ENCODE measurements at places on chromosomes 4 and X.

GRCh38 chr4:47721892-47722575, 115.8 kb downstream of the CORIN start:
- DNase-seq, result no peak

- no peak for DNase-seq
Measured at GRCh38 chr4:42615131-42615763, 41.7 kb downstream of the ATP8A1 start.

- DNase-seq, result no peak
Measured at GRCh38 chrX:25851141-25851540, 287.0 kb upstream of the MAGEB18 start.

DNA sequence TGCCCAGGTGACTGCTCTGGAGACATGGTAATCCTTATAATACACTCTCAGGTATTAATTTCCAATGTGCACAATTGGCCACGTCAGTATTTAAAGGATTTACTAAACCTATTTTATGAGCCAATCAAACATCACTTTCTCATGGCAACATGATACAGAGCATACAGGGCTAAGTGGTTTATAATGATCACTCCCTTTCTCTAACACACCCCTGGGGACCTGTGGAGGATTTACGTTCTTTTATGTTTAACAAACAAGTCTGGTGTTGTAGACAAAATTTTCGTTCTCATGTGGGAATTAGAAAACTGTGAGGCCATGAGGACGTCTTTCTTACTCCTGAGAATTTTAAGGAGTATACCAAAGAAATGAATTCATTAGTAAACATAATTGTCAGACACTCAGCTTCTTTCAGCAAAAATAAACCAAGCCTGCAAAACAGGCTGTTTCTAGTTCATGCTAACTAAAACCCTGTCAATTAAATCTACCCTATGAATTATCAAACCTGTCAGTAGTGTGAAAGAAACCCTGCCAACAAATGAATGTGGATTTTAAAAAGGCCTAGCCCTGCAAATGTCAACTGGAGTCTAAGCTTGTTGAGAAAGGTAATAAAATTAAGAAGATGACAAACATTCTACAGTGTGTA, 155.8 kb downstream of the PDGFC start:
- no peak for DNase-seq

DNA sequence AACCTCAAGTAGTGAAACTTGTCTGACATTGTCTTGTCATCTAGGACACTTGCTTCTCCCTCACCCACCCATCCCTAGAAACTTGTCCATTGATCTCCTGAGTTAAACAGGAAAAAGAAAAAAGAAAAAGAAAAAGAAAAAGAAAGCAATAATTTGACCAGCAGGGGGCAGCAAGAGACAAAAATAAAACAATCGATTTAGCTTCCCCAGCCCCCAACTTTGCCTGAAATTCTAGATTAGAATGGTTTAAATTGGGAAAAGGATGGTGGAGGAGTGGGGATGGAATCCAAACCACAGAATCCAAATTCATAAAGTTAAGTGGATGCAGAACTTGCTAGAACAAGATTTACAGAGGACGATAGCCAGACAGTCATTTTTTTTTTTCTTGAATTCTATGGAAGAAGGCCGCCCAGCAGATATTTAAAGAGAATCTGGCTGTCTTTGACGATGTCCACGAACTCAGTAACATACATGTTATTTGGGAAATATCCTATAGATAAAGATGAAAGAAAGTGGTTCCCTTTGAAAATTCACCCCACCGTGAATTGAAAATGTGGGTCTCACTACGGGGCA, 282.9 kb downstream of the USP46 start:
- DNase-seq, result peak; percentile 9

GRCh38 chr4:22803512-22803911, 110.8 kb downstream of the GBA3 start:
- DNase-seq, result no peak

DNA sequence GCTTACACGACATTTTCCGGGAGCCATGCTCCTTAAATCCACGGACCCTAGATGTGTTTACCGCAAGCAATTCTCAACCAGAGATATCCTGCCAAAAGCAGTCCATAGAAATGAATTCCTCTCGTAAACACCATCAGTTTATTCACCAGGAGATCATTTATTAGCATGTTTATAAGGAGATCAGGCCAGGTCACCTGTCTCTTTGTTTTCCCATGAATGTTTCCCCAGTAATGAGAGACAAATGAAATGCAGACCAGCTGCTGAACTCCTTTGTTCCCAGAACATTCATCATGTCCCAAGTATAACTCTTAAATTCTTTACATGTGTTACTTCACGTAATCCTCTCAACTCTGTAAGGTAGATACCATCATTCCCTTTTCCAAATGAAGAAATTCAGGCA, 137.1 kb downstream of the DDX53 start:
- no peak for DNase-seq

GRCh38 chr4:41418444-41418843, 119.5 kb upstream of the LIMCH1 start:
- DNase-seq, result peak; percentile 9

DNA sequence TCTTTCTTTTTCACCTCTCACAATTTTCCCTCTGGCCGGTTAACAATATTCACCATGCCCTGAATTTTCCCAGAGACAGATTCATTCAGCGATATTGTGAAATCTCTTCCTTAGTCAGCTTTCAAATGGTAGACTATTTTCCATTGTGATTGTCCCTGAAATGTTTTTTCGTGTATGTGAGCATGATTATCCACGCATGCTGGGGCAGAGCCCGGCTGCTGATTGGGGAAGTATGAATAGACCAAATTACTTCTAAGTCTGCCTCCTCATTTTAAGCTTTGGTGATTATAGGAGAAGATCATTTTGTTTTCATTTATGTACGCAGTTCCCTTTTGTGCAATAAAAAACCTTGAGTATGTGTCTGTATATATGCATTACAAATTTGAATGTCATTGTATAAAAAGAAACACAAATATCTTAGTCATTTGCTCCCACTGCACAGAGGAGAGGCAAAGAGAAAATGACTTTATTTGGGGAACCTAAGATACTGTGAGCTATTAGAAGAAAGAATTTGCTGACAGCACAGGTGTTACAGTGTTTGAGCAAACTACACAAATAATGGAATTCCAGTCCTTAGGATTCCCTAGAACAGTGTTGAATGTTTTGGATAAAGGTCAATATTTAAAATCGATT, 11.3 kb downstream of the DTHD1 start:
- no peak for DNase-seq

DNA sequence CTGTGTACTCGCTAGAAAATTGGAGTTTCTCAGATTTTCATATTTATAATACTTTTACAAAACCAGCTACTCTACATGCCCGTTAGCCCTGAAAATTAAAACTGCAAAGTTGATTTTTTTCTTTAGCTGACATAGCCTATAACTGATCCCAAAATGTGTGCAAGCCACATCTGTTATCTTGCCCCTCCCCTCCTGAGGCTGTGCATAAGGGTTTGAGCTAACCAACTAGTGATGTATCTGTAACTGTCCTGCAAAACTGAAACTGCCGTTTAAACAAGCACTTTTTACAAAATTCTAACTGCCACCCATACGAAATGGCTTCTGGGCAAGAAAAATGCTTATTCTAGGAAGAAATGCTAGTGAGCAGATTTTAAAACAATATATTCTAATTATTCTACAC, 59.1 kb downstream of the EDNRA start:
- no peak for DNase-seq

DNA sequence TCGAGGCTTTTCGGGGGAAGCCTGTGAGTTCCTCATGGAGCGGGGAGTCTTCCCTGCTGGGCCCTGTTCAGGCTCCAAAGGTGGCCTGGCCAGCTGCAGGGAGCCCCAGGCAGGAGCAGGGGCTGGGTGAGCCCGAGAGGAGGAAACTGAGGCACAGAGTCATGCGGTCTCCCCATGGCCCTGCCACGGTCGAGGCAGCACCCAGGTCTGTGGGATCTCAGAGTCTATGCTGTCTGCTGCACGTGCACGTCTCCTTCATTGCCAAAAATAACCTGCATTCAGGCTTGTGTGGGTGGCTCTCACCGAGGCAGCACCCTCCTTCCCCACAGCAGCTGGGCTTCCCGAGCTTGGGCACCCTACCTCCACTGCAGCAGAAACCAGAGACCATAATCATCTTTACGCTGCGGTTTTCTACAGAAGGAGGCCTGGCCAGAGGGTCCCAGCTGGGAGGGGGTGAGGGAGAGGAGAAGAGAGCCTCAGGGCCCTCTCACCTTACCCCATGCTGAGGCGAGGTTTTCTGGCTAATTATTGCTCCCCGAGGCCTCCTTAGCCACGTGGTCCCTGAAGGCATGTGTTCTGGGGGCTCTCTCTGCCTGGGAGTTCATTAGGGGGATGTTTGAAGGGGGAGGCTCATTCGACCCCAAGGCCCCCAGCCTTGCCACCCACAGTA, 64.3 kb downstream of the CPZ start:
- DNase-seq, result no peak

DNA sequence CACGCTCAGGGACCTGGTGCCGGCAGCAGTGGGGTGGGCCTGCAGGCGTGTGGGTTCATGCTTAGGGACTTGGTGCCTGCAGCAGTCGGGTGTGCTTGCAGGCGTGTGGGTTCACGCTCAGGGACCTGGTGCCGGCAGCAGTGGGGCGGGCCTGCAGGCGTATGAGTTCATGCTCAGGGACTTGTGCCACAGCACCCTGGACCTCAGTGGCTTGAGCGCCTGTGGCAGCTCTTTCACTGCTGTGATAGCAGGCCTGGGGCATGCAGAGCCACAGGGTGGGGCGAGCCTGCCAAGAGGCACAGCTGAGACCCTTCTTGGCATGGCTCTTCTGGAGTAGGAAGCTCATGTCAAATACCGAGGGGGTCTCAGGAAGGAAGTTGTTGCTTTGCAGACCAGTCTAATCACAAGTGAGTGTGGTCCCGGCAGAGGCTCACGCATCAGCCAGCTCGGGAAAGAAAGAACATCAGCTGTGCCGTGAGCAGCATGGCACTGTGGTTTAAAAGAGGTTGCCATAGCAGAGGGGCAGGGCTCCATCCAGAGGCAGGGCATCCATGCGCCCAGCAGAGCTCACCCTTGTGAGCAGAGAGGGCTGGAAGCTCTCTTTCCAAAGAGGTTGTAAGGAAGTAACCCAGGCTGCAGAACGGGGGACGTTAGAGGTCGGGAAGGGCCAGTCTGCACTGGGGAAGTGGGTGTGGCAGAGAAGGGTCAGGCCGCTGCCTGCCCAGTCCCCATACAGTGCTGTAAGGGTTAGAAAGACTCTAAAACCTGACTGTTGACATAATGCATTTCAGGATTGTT, 21.1 kb downstream of the PIGG start:
- no peak for DNase-seq

- no peak for DNase-seq
Measured at GRCh38 chrX:13126775-13127174, 82.4 kb upstream of the FAM9C start.

GRCh38 chr4:62226082-62226481, 1026.0 kb downstream of the ADGRL3 start:
- DNase-seq, result no peak

- DNase-seq, result no peak
Measured at GRCh38 chrX:43860646-43861370, 21.4 kb downstream of the MAOB start.

DNA sequence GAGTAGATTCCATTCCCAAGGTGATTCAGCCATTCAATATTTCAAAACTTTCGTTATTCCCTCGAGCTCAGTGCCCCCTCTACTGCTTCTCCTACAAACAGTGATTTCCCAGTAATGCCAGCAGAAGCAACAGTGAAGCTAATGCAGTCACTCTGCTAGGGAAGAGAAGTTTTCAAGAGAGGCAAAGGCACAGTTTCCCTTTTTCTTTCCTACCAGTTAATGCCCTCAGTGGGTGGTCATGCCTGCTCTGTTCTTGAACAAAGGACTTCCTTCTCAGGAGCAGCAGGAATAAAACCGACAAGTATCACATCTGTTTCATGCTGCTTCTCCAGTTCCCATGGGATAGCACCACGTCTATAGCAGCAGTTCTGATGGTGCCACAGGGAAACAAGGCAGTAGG, 317.2 kb downstream of the TENM3 start:
- no peak for DNase-seq

- DNase-seq, result no peak
Measured at GRCh38 chrX:118211891-118212816, 95.5 kb upstream of the KLHL13 start.

Data from AG04449 (cell line).